ENCODE measurements at places on chromosomes 4 and X. TPM values are rescaled to one million over a fixed set of nuclear protein-coding genes. Genes with fewer than 3 reads are reported as not detected.

DNA sequence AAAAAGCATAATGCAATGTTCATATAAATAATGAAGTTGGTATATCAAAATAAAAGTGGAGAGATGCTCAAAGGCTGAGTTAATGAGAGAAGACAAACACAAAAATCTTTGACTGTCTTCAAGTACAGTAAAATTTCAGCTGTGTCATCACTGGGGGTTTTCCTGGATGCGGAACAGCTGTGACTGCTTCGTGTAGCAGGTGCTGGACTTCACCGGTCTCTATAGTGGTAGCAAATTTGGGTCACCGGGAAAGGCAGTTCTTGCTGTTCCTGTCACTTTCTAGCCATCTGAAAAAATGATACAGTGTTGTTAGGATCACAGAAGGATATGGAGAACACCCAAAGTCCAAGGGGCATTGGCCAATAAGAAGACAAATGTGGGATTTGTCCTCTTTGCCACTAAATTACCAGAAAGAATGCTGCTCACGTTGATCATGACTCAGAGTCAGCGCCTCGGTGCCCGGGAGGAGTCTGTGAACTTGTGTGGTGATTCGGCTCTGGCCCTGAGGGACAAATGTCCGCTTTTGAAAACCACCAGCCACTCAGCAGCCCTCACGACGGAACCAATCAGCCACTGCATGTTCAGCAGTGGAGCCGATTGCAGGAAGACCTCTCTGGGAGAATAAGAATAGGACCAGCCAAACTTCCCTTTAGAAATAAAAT lies 230.1 kb upstream of the FAT1 start:
- DNase-seq: peak; percentile 54

DNA sequence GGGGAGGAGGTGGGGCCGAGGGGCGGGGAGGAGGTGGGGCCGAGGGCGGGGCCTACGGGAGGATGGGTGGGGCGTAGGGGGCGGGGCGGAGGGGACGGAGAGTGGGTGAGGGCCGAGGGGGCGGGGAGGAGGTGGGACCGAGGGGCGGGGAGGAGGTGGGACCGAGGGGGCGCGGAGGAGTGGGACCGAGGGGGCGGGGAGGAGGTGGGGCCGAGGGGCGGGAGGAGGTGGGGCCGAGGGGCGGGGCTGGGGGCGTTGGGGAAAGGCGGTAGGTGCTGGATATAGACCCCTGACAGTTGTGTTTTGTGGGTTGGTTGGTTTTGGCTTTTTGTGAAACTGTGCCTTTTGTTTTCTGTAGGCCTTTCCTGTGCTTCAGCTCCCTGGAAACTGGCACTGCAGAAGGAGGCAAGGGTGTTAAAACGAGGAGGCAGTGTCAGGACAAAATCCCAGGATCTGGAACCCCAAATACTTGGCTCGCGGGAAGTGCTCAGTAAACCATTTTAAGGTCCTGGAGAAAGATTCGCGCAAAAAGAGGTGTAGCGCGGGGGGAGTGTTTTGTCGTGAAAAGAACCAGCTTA lies 580 bp upstream of the MMGT1 start:
- DNase-seq: no peak

DNA sequence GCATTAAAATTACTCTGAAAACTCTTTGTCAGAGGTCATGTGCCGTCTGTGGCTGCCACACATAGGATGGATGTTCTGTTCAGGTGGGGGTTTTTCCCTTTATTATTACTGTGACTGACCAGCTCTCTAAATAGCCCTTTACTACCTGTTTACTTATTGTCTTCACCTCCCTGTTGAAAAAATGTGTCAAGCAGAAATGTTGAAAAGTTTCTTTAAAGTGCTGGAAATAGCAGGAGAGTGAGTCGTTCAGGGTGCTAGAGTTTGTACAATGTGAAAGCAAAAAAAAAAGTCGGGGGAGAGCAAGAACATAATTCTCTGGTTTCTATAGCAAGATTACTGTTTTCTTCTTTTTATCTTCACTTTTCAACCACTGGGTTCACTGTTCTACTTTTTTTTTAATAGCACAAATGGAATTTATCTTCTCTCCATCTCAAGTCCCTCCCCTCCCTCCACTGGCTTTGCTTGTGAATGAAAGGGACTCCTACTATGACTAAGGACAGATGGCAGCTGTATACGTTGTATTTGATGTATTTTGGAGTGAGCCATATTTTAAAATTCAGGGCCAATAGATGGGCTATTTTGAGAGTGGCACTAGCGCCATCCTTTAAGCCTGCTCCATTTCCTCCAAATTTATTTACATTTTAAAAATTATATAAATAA lies 33.3 kb downstream of the ARX start:
- DNase-seq: no peak

- no peak for DNase-seq
Observed at GRCh38 chr4:41294445-41295062, 37.8 kb downstream of the UCHL1 start.

GRCh38 chr4:10530137-10530786 lies 73.0 kb upstream of the ZNF518B start:
- peak; percentile 10 for DNase-seq

GRCh38 chrX:9383655-9384054 lies 81.2 kb upstream of the TBL1X start:
- no peak for DNase-seq

GRCh38 chr4:7013175-7013574 lies 30.0 kb upstream of the TADA2B start:
- no peak for DNase-seq

- no peak for DNase-seq
Observed at GRCh38 chrX:39050427-39050826, 249.2 kb downstream of the MID1IP1 start.

GRCh38 chr4:54192811-54193210 lies 36.3 kb upstream of the PDGFRA start:
- DNase-seq: no peak

DNA sequence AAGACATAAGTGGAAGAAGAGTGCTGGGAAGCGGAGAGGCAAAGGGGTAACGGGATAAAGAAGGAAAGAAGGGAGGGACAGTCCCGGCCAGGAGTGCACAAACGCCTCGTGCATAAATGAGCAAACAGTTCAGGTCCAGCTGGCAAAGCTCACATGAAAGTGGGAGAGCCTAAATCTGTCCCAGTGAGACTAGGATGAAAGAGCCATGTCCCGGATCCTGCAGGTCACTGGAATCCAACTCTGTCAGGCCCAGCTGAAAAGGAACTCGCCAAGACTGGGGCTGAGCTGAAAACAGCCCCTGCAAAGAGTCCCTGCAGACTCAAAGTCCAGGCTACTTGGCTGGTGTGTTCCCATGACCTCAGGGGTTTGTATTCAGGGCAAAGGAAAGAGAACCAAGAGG lies 38.0 kb upstream of the CRMP1 start:
- no peak for DNase-seq

VSIG4 gene
- not detected for total RNA-seq

CDKL2 gene
- total RNA-seq: 5.2 TPM
